Stimulated activated CD4-positive, alpha-beta T cell treated with anti-CD3 and anti-CD28 coated beads, TNF-alpha, amount 100 ng/mL, for 48 hours (primary cell): ENCODE measurements at places on chromosomes 12 and 14.

GRCh38 chr12:40038619-40039018, 67.3 kb downstream of the SLC2A13 start:
- no peak for DNase-seq

GRCh38 chr14:33444136-33444535, 505.5 kb downstream of the NPAS3 start:
- no peak for DNase-seq

- DNase-seq, result no peak
These were observed 8.2 kb upstream of the BATF start for GRCh38 chr14:75513911-75514672.

GRCh38 chr12:6332459-6332858, 9.4 kb downstream of the TNFRSF1A start:
- no peak for DNase-seq

- no peak for DNase-seq
These were observed 41.5 kb downstream of the BCL11B start for GRCh38 chr14:99230208-99231151.
